ENCODE measurements at places on chromosomes 3 and 15.

DNA sequence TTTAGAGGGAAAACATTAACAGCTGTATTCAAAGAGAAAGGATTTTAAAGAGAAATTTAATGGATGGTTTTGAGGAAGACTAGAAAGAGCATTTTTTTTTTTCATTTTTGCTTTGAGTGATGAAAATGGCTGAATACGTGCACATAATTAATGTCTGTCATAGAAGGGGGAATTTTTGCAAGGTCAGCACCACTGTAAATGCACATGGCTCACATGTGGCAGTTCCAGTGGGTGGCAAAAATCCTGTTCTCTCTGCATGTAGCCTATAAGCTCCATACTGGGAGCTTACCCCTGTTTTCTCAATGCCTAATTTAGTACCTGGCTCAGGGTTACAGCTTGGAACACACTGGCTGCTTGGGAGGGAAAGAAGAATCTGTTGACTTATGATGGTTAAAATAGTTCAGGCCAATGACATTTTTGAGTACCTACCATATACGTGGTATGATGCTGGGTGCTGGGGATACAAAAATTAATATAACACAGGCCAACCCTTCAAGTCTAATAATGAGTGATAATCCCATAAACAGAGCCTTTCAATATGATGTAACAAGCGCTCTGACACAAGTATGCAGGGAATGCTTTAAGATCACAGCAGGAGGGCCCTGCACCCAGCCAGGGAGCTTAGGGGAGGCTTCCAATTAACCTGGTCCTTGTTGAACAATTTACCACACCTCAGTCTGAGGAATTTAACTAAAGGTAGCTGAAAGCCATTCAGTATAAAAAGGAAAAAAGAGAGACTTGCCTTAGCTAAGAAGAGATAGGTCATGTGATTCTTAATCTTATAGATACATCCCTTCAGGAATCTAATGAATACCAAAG is 33.0 kb downstream of the HSPBAP1 start:
- peak; percentile 69 for DNase-seq

GRCh38 chr3:146421819-146422759 is 47.3 kb downstream of the PLSCR2 start:
- DNase-seq = no peak

GRCh38 chr3:133410191-133410892 is 10.5 kb downstream of the BFSP2 start:
- no peak for DNase-seq

DNA sequence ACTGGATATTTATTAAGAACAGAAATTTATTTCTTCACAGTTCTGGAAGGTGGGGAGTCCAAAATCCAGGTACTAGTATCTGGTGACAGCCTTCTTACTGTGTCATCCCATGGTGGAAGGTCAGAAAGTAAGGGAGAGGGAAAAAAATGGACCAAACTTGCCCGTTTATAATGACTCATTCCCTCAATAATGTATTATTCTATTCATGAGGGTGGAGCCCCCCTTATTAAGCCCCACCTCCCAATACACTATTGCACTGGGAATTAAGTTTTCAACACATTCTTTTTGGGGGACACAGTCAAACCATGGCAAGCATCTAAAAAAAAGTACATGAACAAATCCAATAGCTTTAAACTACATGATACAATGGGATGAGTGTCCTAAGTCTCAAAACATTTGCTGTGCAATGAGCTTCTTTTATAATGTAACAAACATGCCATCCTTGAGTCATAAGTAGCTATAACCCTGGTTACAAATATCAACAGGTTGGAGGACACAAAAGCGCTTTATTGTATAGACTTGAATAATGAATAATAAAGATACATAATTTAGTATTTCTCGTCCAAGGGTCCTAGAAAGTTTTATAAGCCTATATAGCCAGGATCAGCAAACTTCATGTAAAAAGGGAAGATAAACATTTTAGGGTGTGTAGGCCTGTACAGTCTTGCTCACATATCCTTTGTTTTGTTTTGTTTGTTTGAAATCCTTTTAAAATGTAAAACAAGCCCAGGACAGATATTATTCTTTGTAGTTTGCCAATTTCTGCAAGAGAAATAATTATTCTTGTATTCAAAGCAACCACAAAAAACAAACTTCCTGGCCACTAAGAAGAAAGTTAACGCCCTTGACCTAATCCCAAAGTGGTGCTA is 160.6 kb upstream of the RAP2B start:
- no peak for DNase-seq

DNA sequence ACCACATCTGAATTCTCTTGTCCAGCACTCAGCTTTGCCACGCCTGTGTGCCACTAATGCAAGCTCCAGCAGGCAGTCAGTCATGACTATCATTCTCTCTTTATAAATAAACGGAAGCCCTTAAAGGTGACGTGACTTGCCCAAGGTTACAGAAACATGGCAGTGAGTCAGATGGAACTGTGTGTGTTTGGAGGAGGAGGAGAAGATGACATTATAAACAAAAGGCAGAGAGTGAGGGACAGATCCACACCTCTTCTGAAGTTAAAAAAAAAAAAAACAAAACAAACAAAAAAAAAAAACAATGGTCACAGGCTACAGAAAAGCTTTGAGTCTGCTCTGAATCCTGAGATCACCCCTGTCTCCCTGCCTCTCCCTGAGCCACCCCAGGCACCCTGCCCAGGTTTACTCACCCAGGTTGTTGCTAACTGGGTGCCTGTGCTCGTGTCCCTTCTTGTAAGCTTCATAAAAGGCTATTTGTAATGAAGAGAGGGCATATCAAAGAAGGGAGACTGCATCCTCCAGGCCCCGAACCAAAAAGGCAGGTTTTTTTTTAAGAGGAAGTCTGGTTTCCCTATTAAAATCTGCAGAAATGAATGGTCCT is 119.7 kb upstream of the PHLDB2 start:
- no peak for DNase-seq

All from neural progenitor cell (in vitro differentiated cells).